Stimulated activated CD4-positive, alpha-beta T cell treated with anti-CD3 and anti-CD28 coated beads, Interleukin-2, amount 100 ng/mL, for 24 hours (primary cell): ENCODE measurements at places on chromosomes 6 and 20.

DNA sequence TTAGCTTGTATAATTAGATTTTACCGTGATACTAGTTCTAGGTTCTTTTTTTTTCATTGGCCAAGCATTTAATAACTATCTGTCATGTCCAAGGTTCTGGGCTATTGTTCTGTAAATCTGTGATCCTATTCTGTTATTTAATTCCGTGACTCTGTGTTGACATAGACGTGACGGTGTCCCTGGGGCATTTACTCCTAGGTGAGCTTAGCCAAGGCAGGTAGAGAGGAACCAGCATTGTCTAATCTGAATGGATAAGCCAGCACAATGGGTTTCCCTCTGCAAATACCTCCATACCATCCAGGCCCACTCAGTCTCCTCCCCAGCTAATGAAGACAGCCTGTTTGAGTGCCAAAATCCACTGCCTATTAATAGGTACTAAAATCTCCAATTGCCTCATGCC is 8.9 kb upstream of the CDSN start:
- DNase-seq: no peak

GRCh38 chr6:17816921-17817611 is 110.3 kb upstream of the NUP153 start:
- DNase-seq: no peak

- no peak for DNase-seq
These were observed 161.8 kb downstream of the KCNQ5 start for GRCh38 chr6:72783666-72784065.

- no peak for DNase-seq
These were observed 632 bp downstream of the PRKN start for GRCh38 chr6:162726947-162727321.

- DNase-seq: no peak
These were observed 190.8 kb downstream of the EPM2A start for GRCh38 chr6:145544514-145544913.

- DNase-seq: no peak
These were observed 15.7 kb upstream of the QKI start for GRCh38 chr6:163398815-163399214.

DNA sequence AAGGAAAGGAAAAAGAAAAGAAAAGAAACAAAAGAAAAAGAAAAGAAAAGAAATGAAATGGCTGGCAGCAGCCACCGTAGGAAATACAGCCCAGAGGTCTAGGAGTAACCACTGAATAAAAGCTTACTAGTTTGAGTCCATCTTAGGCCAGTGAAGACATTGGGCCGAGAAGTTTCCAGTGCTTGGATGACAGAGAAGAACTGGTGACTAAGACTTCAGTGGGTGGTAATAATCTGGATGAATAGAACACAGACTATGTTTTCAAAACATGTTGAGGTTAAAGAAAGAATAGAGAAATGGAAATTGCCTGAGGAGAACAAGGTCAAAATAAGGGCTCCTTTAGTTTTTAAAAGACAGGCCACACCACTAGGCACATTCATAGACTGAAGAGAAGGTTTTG is 198.8 kb downstream of the ATXN1 start:
- no peak for DNase-seq

GRCh38 chr6:14857501-14857900 is 388.4 kb upstream of the JARID2 start:
- peak; percentile 76 for DNase-seq

- DNase-seq: no peak
These were observed 191.4 kb upstream of the ADGRB3 start for GRCh38 chr6:68443704-68444103.

DNA sequence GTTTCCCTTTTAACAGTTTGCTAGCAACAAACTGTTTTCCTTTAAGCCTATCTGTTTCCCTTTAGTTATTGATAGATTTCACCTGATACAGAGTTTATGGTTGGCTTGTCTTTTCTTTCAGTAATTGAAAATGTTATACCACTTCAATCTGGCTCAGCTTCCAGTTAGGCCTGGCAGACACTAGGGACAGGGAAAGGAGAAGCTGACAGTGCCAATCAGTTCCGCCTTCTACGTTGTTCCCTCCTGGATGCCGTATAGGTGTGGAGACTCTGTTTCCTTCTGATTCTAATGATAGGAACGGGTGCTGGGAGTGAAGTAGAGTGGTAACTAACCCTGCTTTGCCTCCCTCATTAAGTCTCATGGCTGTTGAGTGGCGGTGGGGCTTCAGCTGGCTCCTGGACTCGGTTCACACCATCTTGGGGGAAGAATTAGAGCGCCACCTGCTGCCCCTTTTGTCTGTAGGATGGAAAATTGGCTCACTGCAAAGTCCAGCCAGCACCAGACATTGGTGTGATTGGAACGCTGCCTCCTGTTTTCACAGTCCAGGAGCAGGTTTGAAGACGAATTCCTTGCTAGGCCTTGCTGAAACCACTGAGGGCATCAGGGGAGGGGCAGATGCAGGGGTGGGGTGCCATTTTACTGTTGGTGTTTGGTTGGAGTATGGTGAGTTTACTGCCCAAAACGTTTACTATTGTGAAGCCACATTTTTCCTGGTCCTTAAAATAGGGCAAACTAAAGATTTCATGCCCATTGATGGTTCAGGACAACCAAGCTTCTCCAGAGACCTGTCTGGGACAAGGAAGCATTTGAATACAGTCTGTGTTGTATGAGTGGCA is 1729.5 kb downstream of the GRIK2 start:
- peak; percentile 5 for DNase-seq

DNA sequence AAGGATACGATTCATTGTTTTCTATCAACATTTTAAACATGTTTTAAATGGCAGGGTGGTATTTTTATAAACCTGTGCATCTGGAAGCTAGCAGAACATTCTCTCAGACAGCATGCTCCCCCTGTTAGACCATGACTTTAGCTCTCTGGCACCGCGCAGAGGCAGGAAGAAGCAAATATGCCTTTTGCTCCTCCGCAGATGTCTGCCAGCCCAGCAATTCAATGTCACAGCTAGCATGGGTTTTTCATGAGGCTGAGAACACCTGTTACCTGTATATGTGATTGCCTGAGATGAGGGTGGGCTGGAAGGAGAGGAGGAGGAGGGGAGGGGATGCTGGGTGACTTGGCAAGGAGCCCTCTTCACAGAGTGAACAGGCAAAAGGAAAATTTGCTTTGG is 6.7 kb downstream of the MTCH1 start:
- no peak for DNase-seq

DNA sequence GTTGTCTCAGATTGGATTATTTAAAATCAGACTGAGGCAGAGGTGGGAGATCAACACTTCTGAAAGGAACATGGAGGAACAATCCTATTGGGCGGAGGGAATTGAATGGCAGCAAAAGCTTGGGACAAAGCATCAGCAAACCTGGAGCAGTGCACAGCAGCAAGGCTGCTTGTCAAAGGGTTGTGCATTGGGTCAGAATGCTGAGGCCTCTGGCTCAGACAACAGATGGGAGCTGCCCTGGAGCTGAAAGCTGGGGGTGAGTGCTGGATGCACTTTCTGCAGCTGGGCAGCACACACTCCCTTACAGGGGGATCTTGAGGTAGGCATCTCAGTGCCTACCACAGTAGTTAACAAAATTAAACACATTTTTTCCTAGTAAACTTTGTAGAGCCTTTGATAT is 634.4 kb upstream of the MMS22L start:
- DNase-seq: no peak

DNA sequence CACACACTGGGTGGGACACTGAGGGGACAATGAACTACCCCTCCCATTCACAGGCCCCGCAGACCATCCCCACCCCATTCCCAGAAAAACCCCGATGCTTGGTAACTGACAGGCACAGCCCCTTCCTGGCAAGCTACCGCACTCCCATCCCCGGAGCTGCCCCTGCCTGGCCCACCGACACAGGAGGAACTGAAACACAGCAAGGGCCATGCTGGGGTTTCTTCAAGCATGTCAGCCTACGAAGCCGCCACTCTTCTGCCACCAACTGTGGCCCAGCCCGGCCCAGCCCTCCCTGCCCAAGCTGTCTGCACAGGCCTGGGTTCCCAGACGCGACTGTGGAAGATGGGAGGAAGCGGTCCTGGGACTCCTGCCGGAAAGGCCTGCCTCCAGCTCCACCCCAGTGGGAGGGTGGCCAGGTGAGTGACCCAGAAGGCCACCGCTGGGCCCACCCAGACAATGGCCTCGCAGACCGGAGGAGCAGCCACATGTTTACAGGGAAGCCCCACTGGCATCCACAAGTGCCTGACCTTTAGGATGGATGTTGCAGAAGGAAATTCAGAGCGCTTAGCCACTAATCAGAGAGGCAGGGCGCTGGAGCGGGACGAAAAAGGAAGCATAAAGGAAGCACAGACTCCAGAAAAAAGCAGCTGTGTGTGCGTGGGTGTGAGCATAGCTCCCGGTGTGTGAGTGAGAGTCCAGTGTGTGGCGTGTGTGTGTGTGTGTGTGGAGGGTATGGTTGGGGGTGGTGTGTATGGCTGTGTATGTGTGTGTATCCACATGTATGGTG is 91.6 kb downstream of the PRND start:
- DNase-seq: peak; percentile 40

GRCh38 chr6:43749461-43749860 is 20.6 kb upstream of the VEGFA start:
- DNase-seq: no peak

GRCh38 chr6:137157601-137158000 is 15.8 kb downstream of the IL22RA2 start:
- DNase-seq: no peak

GRCh38 chr6:70708448-70708847 is 40.8 kb downstream of the SMAP1 start:
- no peak for DNase-seq

GRCh38 chr20:18663932-18664331 is 76.1 kb downstream of the DTD1 start:
- no peak for DNase-seq
